ENCODE measurements at places on chromosomes 6 and 20.
A peak's percentile ranks its signal among the peaks of the same experiment; 100 is the strongest.

DNA sequence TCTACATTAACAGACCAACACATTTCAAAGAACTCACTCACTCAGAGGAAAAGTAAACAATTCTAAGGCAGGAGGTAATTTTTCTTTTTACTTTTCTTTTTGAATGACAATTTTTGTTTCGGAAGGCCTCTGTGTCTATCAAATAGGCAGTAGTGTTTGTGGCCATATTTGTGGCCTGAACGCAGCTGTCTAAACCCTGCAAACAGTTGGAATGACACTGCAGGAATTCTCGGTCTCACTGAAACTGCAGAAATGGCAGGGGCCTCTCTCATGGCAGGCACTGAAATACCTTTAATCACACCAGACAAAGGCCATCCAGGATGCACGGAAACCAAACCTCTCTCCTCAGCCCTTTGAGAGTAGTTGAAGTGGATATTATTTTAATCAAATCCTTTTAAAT is 30.4 kb downstream of the FYN start:
- H3K4me1 ChIP-seq = peaks cover 90% of the 10 kb centered on the region
- DNase-seq = no peak
- H3K27me3 ChIP-seq = no peaks in the 10 kb centered on the region
- H3K4me3 ChIP-seq = no peak overlapping the region
- no peaks in the 10 kb centered on the region for H3K36me3 ChIP-seq

- H3K27me3 ChIP-seq = peaks cover 5% of the 10 kb centered on the region
- H3K27ac ChIP-seq = no peak overlapping the region
- H3K4me3 ChIP-seq = no peak overlapping the region
- H3K36me3 ChIP-seq = no peaks in the 10 kb centered on the region
- H3K4me1 ChIP-seq = no peaks in the 10 kb centered on the region
- DNase-seq = no peak
These were observed 3.6 kb downstream of the IPCEF1 start for GRCh38 chr6:154352898-154353585.

DNA sequence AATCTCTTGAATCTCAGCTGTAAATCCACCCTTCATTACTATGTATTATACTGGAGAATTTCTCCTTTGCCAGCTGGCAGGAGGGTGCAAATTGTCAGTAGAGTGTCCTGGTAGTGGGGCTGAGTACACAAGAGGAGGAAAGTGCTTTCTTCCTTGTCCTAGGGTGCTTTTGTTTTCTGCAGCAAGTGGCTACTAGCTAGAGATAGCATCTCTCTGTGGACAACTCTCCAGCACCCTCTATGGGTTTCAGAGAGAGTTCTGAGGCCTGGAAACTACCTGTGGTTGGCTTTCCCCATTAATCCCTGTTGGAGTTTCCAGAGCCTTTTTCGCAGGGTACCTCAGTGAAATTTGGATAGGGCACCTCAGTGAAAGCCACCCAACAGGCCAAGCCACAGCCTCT is 422.5 kb upstream of the RGS17 start:
- no peaks in the 10 kb centered on the region for H3K4me1 ChIP-seq
- H3K36me3 ChIP-seq = no peaks in the 10 kb centered on the region
- H3K4me3 ChIP-seq = no peak overlapping the region
- no peaks in the 10 kb centered on the region for H3K27me3 ChIP-seq
- no peak for DNase-seq
- H3K27ac ChIP-seq = no peak overlapping the region

GRCh38 chr20:48600470-48600945 is 227.3 kb downstream of the PREX1 start:
- no peak overlapping the region for H3K4me3 ChIP-seq
- H3K36me3 ChIP-seq = no peaks in the 10 kb centered on the region
- H3K27me3 ChIP-seq = peaks cover 27% of the 10 kb centered on the region
- no peaks in the 10 kb centered on the region for H3K4me1 ChIP-seq

DNA sequence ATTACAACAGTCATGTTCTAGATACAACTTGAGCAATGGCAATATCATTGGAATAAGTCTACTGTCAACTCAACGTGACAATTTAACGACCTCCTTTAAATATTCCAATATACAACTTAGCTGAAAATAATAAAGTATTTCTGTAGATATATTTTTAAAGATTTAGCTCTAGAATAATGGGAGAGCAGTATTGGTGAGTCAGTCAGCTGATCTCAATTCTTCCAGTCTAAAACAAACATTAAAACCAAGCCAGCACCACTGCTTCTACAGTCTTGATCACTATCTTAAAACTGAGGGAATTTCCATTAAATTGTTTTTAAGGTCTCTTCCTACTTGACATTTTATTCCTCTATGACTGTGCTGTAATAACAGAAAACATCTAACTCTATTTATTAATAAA is 38.2 kb downstream of the NOL7 start:
- peaks cover 8% of the 10 kb centered on the region for H3K36me3 ChIP-seq
- no peak overlapping the region for H3K4me3 ChIP-seq
- no peak overlapping the region for H3K27ac ChIP-seq
- H3K27me3 ChIP-seq = no peaks in the 10 kb centered on the region
- no peak for DNase-seq

DNA sequence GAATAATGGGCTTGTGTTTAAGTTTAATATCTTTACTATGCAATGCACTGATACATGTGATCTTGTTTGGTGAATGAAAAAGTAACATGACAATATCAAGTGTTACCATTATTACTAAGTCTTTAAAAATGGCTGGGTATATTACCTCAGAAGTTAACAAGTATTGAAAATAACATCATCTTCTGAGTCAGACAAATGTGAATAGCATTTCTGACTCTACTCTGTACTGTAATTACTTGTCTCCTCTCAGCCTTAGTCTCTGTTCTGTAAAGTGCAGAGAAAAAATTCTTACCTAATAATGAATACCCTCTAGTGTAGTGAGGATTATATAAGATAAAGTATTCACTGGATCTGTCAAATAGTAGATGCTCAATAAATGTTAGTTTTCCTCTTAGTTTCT is 47.0 kb upstream of the GCLC start:
- H3K4me1 ChIP-seq = no peaks in the 10 kb centered on the region
- no peak overlapping the region for H3K4me3 ChIP-seq
- H3K27ac ChIP-seq = no peak overlapping the region
- no peaks in the 10 kb centered on the region for H3K36me3 ChIP-seq
- no peaks in the 10 kb centered on the region for H3K27me3 ChIP-seq
- DNase-seq = no peak

DNA sequence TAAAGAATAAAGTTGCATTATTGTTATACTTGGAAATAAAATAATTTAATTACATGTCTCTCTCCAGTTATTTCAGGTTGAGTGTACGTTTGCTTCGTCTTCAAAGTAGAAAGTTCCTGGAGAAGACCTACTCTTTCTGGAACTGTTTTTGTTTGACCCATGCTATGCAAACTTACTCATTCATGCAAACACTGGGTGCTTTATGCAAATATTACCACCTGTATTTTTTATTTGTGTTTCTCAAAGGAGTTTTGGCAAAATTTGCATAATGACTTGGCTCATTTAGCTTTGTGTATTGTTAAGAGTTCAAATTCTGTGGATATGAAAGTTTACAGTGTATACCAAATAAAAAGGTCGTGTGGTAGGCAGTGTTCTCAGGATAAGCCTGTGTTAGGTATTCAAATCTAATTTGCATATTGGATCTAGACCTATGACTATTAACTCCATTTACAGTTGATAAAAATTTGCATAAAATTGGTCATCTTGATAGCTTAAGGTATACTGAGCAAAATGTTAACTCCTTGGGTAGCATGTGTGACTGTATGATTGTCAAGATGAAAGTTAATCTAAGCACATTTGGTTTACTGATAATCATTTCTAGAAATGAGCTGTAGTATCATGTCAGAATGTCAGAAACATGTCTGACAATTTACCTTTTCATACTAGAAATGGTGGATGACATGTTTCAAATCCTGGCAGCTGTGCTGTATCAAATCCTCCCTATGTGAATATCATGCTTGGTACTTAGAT is 65.2 kb downstream of the CDKAL1 start:
- no peak overlapping the region for H3K4me3 ChIP-seq
- H3K4me1 ChIP-seq = no peaks in the 10 kb centered on the region
- H3K27ac ChIP-seq = no peak overlapping the region
- no peaks in the 10 kb centered on the region for H3K27me3 ChIP-seq

DNA sequence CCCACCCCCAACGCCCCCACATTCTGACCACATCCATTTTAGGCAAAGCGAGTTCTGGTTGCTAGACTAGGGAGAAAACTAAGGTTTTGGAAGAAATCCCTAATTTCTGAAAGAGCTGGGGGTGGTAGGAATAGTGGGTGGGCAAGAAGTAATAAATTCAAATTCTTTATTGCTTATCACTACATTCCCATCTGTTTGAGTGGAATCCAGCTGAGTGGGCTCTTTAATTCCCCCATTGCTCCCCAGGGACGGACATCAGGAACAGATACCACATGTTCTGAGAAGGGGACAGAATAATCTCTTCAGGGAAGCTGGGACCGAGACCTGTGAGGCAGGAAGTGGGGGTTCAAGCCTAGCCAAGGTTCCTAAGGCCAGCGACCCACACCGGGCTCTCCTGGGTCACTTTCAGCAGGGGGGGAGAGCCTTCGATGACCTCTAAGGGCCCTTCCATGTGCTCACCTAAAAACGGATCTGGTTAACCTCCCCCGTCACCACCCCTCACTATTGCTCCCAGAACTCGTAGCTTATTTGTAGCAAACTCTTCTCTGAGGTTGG is 42.3 kb upstream of the MRPS10 start:
- no peak overlapping the region for H3K27ac ChIP-seq
- H3K4me1 ChIP-seq = no peaks in the 10 kb centered on the region
- H3K4me3 ChIP-seq = no peak overlapping the region
- H3K27me3 ChIP-seq = no peaks in the 10 kb centered on the region

DNA sequence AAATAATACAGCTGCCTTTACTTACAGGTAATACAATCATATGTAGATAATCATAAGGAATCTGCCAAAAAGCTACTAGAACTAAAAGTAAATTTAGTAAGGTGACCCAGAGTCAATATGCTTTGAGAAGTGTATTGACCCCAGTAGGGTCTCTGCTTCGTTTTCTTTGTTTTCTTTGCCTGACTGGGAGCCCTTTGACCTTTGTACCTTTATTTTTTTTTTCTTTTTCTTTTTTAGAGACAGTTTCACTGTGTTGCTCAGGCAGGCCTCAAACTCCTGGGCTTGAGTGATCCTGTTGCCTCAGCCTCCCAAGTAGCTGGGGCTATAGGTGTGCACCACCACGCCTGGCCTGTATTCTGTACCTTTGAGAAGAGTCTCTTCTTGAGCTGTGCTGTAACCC is 17.9 kb downstream of the RAB5IF start:
- H3K27ac ChIP-seq = peak overlapping the region; percentile 32
- H3K36me3 ChIP-seq = peaks cover 13% of the 10 kb centered on the region
- H3K4me1 ChIP-seq = peaks cover 2% of the 10 kb centered on the region
- H3K4me3 ChIP-seq = no peak overlapping the region
- H3K27me3 ChIP-seq = no peaks in the 10 kb centered on the region
- DNase-seq = no peak

- DNase-seq = no peak
- no peak overlapping the region for H3K27ac ChIP-seq
- no peaks in the 10 kb centered on the region for H3K4me1 ChIP-seq
- H3K27me3 ChIP-seq = no peaks in the 10 kb centered on the region
- H3K36me3 ChIP-seq = no peaks in the 10 kb centered on the region
- no peak overlapping the region for H3K4me3 ChIP-seq
These were observed 155.1 kb upstream of the MLIP start for GRCh38 chr6:53956068-53956711.

- no peaks in the 10 kb centered on the region for H3K36me3 ChIP-seq
- no peak for DNase-seq
- no peak overlapping the region for H3K4me3 ChIP-seq
- H3K4me1 ChIP-seq = no peaks in the 10 kb centered on the region
These were observed 16.8 kb upstream of the PHACTR3 start for GRCh38 chr20:59587570-59587969.

GRCh38 chr20:49664612-49665313 is 48.9 kb downstream of the B4GALT5 start:
- no peaks in the 10 kb centered on the region for H3K27me3 ChIP-seq
- H3K4me3 ChIP-seq = no peak overlapping the region
- no peaks in the 10 kb centered on the region for H3K36me3 ChIP-seq
- H3K4me1 ChIP-seq = peaks cover 2% of the 10 kb centered on the region
- DNase-seq = no peak

DNA sequence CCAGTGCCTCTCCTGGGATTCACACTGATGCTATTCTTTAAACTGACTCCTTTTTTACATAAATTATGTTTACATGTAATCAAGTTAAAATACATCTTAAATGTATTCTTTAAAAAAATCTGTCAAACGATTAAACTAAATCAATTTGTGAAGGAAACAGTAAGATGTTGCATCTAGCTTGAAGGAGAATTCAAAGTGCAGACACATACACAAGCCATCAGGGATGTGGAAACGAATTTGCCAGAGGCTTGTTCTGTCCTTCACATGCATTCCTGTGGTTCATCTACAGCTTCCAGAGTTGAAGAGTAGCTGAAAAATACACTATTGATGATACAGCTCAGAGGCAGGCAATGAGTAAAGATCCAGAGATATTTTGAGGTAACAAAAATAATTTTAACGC is 7.3 kb upstream of the BPIFB3 start:
- H3K4me1 ChIP-seq = no peaks in the 10 kb centered on the region
- H3K27me3 ChIP-seq = no peaks in the 10 kb centered on the region
- no peaks in the 10 kb centered on the region for H3K36me3 ChIP-seq
- DNase-seq = no peak
- no peak overlapping the region for H3K4me3 ChIP-seq

DNA sequence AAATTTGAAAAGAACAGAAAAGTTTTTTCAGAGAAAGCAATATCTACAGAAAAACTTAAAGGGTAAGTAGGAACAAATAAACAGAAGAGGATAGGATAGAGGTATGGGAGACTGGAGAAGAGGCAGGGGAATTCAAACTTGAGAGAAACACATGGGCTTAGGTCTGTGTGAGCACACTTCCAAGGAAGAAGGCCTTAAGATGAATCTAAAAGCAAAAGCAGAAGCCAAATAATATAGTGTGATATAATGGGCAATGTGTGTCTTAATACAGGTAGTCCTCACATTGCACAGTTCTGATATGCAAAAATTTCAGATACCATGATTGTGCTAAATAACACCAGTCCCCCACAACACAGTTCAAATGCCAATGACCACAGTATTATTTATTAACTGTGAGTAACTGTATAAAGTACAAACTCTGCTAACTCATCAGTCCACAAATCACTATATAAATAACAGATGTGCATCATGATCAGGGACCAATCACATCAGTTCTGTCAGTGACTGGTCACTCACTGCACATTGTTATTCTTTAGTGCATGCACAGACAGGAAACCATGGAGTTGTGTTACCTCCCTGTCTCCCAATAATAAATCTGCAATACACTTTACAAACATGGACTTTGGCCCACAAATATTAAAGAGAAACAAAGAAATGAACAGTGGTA is 18.6 kb downstream of the SNX14 start:
- no peaks in the 10 kb centered on the region for H3K36me3 ChIP-seq
- no peak for DNase-seq
- no peak overlapping the region for H3K27ac ChIP-seq
- H3K4me1 ChIP-seq = peaks cover under 1% of the 10 kb centered on the region
- H3K27me3 ChIP-seq = no peaks in the 10 kb centered on the region

DNA sequence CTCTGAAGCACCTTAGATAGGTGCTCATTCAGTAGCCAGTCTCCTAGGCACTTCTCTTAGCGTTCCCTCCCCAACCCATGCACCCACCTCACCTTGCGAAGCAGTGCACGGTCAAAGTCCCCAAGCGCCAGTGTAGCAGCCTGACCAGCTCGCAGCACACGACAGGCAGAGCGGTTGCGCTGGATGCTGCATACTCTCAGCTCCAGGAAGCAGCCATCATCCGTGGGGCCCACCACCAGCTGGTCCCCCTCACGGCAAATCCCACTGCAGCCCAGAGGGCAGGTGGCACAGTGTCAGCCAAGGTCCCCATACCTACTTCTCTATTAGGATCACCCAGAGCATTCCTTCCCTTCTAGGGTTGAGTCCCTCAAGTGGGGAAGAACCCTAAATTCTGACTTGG is 6.5 kb downstream of the GTPBP2 start:
- peaks cover 3% of the 10 kb centered on the region for H3K4me1 ChIP-seq
- H3K27ac ChIP-seq = no peak overlapping the region
- no peak overlapping the region for H3K4me3 ChIP-seq
- DNase-seq = no peak
- no peaks in the 10 kb centered on the region for H3K27me3 ChIP-seq
